Activated T-cell treated with anti-CD3 and anti-CD28 coated beads, Interleukin-2, amount 50 U/mL, for 48 hours (primary cell): ENCODE measurements at places on chromosomes 2 and 18.

DNA sequence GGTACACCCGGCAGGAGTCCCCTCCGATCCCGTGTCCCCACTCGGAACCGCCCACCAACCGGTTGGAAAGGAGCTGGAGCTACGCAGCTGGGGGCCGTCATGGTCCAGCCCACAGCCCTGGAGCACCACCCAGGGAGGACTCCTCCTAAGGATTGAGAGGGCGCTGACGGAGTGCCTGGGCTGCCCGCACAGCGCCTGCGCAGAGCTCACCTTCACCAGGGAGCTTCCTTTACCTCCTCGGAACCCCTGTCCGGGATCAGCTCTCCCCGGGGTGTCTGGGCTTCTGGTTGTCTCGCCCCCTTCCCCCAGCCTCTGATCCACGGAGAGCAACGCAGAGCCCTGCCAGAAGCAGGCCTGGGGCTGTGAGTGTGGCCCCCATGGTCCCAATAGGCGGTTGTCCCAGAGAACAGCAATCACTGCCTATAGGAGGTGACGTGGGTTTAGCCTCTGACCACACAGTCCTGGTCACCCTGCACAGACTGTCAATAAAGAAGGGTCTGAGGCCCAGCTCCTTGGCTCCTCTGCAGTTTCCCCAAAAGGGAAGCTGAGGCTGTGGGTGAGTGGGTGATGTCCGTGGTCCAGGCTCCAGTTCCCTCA lies 14.6 kb downstream of the ALPG start:
- no peak for DNase-seq

DNA sequence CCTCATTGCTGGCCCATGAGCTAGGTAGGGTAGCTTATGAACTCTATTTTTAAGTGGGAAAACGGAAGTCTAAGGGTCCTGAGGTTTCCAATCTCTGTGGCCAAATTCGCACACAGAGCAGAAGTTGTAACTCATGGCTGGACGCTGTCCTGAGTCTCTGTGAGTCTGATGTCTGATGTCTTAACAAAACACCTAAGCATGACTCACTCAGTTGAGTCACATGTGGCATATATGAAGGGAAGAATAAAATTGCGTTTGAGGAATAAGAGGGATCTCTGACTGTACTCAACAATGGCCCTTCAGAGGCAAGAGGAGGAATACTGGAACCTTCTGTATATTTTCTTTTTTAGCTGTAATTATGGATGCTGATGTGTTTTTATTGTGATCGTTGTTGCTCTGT lies 569.7 kb downstream of the RIT2 start:
- no peak for DNase-seq

DNA sequence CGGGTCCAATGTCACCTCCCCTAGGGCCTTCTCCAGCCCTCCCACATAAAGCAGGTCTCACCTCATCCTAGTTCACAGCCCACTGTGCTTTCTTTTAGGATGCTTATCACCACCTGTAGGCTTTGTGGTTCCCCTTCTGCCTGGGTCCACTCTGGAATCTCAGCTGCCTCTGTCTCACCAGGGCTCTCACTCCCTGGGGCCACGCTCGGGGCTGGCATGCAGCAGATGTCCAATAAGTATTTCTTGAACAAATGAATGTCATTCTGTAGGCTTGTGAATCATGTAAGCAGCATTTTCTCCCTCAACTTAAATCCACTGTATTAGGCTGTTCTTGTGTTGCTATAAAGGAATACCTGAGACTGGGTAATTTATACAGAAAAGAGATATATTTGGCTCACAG lies 4.3 kb upstream of the SH3BP4 start:
- DNase-seq: no peak

DNA sequence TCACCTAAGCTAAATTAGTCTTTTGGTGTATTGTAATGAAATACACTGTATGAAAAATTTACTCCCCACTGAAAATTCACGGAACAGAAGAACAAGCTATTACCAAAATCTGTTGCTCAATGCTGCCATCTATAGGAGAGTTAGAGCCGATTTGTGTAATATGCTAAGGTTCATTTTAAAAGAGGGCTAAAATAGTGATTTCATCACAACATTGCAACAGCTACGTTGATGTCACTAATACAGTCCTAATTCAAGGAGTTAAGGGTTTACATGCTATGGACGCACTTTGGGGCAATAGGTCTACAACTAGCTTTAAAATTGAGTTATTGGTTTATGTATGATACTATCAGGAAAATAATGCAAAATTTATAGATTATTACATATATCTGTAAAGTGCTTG lies 3.0 kb upstream of the IRS1 start:
- no peak for DNase-seq

DNA sequence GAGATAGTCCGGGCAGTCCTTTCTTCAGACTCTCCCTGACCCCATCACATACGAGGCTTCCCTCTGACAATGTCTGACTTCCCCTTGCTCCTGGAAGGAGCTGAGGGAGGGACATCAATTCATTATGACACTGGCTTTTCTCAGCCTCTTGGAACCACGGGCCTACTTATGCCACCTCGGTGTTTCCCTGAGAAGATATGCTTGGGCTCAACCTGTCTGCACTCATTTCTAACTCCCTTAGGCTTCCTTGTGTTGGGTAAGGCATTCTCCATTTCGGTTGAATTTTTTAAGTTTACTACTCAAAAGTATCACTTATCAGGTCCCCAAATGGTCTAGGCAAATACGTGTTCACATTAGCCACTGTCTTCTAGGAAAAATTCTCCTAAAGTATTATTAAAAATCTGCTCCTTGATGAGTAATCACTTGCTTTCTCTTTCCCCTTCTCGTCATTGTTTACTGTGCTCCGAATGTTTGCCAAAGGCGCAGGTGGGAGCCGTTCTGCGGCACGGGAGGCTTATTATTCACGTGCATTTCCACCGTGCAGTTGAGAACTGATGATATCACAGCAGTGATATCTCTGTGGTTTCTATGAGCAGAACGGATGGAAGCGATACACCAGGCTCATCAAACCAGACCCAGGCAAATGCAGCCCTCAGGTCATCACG lies 33.1 kb downstream of the ARL4C start:
- peak; percentile 78 for DNase-seq

- DNase-seq: no peak
Measured at GRCh38 chr18:59085797-59086196, 53.9 kb upstream of the SEC11C start.

GRCh38 chr18:11008505-11008904 lies 140.9 kb downstream of the PIEZO2 start:
- DNase-seq: no peak

DNA sequence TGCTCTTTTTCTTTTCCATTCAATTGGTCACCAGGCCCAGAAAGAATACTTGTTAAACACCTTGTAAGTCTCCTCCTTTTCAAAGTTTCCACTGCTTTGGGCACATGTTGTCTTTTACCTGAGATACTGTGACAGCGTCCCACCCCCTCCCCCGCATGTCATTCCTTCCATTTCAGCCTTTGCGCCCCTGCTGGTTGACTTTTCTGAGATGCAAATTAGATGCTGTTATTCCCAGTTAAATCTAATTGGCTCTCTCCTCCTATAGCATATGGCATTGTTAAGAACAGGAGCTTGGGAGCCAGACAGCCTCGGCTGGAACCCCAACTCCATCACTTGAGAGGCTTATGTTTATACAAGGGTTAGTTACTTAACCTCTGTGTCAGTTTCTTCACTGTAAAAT lies 80.3 kb upstream of the GAREM1 start:
- no peak for DNase-seq

DNA sequence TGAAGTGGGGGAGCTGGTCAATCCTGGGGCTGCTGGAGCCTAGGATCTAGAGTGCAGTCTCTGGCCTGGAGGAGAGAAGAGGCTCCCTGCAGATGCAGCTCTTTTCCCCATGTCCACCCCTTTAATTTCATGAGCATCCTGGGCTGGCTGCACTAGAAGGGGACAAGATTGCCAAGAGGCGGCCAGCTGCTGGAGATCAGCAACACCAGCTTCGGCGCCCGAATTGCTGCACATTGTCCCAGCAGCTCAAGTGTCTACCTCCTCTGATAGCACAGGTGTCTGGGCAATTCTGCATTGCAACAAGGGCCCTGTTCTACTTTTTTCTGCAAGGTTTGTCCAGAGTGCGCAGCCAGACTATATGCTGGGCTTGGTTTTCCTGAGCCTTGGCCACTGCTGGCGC lies 125.7 kb downstream of the AGAP1 start:
- DNase-seq: no peak

DNA sequence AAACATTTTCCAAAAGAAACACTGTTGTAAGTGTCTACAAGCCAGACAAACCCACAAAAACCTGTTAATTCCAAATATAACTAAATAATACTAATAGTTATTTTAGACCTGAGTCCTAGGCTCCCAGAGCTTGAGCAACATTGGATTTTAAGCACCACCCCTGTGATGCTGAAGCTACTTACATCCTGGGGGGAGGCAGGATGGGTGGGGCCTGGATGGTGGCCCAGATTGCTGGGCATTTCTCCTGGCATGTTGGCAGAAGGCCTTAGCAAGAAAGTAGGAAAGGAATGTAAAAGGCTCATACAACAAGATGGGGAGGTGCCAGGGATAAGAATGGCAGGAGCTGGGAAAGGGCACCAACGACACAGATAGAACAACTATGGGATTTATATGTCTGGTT lies 50.7 kb upstream of the OTX1 start:
- DNase-seq: no peak

DNA sequence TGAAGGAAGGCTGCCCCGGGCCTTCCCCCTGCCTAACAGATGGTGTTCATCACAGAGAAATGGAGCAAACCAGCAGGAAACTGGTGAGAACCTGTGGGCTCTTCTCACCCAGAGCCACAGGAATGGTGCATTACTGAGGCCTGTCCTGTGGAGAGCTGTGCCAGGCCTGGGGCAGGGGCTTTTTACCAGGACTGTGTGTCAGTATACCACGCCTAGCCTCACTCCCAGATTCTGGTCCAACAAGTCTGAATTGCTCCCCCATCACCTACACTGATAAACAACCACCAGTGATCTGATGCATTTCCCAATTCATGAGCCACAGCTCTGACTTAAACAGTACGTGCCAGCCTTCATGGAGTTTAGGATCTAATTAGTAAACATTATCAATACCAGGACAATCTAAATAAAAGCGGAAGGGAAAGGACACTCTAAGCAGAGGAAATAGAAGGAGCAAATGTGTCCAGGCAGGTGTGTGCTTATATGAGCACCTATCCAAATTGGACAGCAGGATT lies 8.9 kb upstream of the DGUOK start:
- DNase-seq: no peak
